Breast epithelium (tissue), 4 donors: ENCODE measurements at places on chromosomes 1 and 21. TPM values are rescaled to one million over a fixed set of nuclear protein-coding genes. Genes with fewer than 3 reads are reported as not detected.

The BRDT gene
- 0.29 TPM for total RNA-seq

The KLHDC7A gene
- 0.98 TPM for total RNA-seq

- no peak for DNase-seq
Measured at GRCh38 chr1:241181971-241182370, 175.0 kb downstream of the RGS7 start.

DNA sequence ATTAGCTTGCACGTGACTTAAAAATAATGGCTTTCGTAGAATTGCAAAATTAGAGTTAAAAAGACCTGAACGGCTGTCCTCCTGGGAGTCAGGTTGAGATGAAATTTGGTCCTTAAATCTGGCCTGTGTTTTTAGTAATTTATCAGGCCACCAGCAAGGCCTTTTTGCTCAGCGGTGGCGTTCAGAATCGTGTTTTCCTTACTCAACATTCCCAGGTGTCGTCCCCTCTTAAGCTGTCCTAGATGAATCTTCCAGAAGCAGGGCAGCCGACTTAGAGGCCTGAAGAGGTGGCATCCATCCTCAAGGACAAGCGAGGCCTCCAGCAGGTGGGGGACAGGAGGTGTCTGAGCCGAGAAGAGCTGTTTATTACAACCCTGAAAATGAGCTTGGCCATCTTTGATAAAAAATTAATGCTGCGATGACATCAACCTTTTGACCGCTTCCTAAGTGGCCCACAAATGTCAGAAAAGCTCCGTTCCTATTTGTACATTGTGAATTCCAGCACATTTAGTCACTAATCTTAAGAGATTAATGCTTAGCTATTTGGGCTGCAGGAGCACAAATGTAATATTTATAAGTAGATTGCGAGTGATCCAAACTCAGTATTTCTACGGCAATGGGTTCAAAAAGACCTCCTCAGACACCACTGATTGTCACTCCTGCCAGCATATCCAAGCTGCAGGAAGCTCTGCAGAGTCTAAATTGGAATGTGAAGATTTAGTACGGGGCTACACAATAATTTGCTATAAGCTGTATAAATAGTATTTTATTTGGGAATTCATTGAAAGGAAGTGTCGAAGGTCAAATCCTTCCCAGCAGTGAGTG, 344.1 kb upstream of the VAMP3 start:
- no peak for DNase-seq

The C1orf74 gene
- total RNA-seq, result 3.1 TPM

DNA sequence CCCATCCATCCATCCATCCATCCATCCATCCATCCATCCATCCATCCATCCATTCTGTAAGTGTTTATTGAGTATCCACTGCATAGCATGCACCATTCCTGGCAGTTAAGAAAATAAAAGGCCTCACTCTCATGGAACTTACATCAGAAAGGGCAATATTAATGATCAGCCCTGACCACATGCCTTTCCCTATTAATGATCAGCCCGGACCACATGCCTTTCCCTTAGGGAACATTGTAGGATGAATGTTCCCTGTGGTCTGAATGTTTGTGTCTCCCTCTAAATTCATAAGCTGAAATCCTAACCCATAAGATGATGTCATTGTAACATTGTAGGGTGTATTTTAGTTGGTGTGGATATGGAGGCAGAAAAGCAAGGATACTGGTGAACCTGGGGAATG, 365.8 kb downstream of the KIF26B start:
- no peak for DNase-seq

The CD1E gene
- 1.2 TPM for total RNA-seq

- no peak for DNase-seq
Measured at GRCh38 chr1:92482665-92483609, 3.8 kb downstream of the GFI1 start.

- no peak for DNase-seq
Measured at GRCh38 chr1:5918275-5918649, 74.0 kb downstream of the NPHP4 start.

- DNase-seq, result peak; percentile 89
Measured at GRCh38 chr1:154955718-154956543, at the start of gene PBXIP1. TSS of gene PBXIP1 (minus strand) at chr1:154956099. CDS start at chr1:154953721, 2,378 bp downstream.

DNA sequence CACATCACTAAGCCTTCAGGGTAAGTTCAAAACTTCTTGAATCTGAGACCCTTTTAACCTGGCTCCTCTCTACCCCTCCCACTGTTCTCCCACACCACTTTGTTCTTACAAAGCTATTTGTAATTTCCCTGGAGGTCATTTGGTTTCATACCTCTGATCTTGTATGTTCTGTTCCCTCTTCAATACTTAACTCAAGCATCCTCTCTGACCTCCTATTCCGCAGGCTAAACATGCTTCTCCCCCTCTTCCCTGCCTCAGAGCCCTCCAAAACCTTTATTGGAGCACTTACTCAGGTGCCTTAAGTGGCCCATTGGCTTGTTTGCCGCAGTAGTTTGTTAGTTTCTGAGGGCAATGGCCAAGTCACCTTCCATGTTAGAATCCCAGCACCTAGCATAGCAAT, 54.8 kb downstream of the SSX2IP start:
- no peak for DNase-seq

- DNase-seq, result no peak
Measured at GRCh38 chr1:100510451-100510850, 27.5 kb upstream of the GPR88 start.

GRCh38 chr1:181661569-181661968, 178.3 kb downstream of the CACNA1E start:
- no peak for DNase-seq

The KCNJ10 gene
- total RNA-seq, result not detected

- DNase-seq, result peak; percentile 63
Measured at GRCh38 chr1:165898837-165899236, 71.4 kb downstream of the UCK2 start.

The BCL2L15 gene
- 0.44 TPM for total RNA-seq

DNA sequence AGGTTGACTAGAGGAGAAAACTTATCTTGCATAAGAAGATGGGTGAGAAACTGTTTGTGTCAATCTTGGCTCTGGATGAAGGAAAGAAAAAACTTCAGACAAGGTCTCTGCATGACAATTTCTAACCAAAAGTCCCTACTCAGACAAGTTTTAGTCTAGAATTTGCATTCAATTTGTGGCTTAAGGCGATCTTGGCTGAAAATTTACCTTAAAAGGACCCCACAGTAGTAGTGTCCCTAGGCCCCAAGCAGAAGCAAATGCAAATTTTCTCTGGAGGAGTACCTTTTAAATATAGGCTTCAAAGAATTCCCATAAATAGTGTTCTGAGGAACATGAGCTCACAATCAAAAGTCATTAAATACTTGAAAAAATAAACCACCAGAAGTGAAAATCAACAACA, 17.6 kb upstream of the TMEM125 start:
- DNase-seq, result no peak
